Stimulated activated CD8-positive, alpha-beta memory T cell treated with anti-CD3 and anti-CD28 coated beads, Interleukin-4, amount 100 ng/mL, for 1 hour (primary cell): ENCODE measurements at places on chromosomes 4 and X.

DNA sequence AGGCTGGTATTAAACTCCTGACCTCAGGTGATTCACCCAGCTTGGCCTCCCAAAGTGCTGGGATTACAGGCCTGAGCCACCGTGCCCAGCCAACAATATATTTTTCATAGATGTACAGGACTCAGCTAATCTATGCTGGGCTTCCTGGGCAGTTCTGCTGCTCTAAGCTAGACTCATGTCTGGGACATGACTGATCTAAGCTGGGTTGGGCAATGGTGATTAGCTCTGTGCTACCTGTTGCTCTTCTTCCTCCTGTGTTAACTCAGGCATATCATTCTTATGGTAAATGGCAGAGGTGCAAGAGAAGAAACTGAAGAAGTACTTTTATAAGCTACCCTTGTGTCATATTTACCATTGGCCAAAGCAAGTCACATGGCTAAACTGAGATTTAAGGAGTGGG lies 11.4 kb upstream of the SUPT20HL2 start:
- no peak for DNase-seq

DNA sequence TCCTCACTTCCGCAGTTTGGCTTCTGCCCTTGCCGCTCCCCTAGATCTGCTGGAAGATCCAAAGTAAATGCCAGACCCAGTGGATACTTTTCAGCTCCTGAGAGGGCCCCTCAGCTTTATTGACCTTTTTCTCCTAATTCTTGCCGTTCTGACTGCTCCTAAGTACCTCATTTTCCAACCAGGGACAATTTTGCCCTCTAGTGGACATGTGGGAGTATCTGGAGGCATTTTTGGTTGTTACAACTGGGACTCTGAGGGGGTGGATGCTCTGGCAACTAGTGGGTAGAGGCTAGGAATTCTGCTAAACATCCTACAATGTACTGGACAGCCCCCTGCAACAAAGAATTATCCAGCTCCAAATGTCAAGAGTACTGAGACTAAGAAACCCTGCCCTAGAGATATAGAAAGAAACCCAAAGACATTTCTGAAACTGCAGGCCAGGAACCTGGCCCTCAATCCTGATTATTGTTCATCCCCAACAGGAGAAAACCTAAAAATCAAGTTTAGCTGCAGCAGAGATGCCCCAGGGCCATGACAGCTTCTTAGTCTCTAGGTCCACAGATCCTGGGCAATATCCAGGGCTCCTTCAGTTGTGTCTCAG lies 3.4 kb downstream of the TEX13B start:
- no peak for DNase-seq

- DNase-seq = no peak
Measured at GRCh38 chr4:182968917-182969650, 51.9 kb upstream of the DCTD start.

DNA sequence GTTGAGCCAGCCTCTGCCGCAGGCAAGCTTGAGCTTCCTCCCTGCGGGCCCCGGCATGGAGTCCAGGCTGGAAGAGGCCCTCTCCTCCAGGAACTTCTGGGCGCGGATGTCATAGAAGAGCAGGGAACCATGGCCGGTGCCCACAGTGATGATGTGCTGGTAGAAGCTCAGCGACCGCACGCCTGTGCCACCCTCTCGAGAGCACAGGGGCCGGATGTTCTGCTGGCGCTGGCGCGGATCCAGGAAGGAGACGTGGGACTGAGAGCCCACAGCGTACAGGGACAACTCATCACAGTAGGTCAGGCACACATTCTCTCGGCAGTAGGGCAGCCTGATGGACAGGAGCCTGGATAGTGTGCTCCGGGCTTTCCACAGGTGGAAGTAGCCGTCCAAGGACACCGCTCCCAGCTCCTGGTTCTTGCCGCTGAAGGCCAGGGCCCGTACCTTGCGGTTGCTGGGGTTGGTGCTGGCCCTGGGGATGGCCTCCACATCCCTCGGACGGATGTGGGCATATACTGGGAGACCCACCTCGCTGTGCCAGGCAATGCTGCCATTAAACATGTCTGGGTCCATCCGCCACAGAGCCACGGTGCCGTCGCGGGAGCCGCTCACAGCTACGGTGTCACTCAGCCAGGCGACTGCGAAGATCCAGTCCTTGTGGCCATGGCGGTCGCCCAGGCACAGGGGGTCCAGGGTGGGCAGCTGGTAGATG lies 1.2 kb downstream of the DCAF12L2 start:
- DNase-seq = no peak

DNA sequence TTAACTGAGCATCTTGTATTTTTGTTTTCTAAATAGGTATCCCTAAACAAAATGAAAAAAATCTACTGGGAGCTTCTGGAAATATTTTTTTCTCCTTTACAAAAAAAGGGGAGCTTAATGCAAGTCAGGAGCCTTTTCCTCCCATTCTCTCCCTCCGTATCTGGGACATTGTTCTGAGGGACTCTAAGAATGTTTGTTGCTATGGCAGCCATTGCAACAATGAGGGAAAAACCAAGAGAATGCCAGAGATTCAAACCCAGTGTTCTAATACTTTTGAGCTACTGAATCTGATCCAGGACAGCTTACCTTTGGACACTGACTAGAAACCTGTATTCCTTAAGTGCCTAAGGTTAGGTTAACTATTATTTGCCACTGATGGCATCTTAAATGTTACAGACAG lies 485.7 kb upstream of the HS3ST1 start:
- DNase-seq = no peak

DNA sequence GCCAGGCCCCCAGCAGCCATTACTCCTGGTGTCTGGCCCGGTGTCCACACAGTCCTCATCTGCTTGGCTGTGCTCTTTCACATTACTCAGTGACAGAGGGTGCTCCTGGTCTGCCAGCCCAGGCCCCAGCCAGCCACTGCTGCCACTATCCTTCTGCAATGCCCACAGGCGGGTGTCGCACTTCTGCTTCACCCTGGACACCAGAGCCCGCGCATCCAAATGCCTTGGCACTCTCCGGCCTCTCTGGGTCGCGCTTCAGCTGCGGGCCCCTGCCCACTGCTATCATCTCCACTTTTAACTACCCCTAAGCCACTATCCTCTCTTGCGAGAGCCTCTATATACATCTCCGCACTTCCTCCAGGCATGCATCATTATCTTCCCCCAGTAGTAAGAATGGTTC lies 76.4 kb upstream of the UCP1 start:
- no peak for DNase-seq

GRCh38 chr4:112288455-112288854 lies 2.8 kb upstream of the TIFA start:
- DNase-seq = no peak

DNA sequence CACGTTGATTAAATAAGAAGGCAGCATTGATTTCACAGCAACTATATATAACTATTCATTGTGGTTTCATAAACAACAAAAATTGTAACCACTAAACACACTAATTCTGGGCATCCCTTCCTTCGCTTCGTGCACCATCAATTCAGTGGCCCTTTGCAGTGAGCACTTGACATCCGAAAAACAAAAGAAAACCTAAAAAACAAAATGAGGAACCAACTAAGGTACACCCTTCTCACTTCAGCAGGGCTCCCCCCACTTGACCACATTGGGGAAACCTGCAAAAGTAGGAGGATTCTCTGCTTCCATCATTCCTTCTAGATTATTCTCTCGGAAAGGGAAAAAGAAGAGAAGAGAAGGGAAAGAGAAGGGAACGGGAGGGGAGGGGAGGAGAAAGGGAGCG lies 28.3 kb downstream of the NBDY start:
- no peak for DNase-seq

DNA sequence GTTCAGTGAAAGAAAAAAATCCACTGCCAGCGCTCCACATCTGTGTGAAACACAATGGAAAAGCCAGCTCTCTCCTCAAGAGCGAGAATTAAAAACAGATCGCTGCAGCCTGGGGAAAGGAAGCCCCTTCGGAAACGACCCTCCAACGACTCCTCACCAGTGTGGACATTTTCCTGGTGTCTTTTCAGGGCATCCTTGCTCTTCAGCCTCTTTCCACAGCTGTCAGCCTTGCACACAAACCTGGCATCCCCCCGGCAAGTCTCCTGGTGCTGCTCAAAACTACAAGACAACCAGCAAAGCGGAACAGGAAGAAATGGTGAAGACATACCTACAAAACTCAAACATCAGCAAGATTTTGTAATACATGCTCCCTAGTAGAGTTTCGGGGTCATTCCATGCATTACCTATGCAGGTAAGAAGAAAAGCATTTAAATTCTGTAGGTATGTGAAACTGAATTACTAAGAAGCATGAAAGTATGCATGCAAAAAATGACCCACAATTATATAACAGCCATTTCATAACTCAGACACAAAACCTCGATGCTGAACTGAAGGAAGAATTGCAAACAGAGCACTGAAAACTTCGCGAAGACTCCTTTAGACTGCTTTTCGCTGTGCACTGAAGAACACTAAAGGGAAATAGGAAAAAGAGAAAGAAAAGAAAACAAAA lies 106.1 kb downstream of the PRDM5 start:
- DNase-seq = no peak

DNA sequence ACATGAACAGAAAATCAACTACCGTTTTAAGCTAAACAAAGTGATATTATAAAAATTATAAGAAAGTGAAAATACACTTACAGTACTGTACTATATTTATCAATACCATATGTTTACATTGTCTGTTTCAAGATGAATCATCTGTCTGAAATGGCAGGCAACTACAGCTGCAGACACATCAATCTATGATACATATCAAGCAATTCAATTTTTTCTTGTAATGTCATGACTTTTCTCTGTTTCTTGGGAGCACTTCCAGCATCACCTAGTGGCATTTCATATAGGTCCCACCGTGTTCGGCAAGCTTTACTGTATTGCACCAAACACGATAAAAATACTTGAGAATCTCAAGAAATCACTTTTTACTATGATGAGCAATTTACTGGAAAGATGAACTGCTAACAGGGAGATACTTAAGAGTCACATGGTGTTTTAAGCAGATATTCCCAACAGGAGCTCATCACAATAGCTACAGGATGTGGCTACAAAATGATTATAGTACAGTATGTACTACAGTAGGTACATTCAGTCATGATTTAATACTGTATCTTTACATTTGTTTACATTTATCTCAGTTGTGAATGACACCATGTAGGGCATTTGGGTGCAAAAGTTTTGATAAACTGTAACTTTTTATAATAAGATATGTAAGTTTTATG lies 207.4 kb downstream of the ADAM29 start:
- no peak for DNase-seq

GRCh38 chr4:82235346-82235745 lies 138.4 kb downstream of the HNRNPD start:
- DNase-seq = no peak

DNA sequence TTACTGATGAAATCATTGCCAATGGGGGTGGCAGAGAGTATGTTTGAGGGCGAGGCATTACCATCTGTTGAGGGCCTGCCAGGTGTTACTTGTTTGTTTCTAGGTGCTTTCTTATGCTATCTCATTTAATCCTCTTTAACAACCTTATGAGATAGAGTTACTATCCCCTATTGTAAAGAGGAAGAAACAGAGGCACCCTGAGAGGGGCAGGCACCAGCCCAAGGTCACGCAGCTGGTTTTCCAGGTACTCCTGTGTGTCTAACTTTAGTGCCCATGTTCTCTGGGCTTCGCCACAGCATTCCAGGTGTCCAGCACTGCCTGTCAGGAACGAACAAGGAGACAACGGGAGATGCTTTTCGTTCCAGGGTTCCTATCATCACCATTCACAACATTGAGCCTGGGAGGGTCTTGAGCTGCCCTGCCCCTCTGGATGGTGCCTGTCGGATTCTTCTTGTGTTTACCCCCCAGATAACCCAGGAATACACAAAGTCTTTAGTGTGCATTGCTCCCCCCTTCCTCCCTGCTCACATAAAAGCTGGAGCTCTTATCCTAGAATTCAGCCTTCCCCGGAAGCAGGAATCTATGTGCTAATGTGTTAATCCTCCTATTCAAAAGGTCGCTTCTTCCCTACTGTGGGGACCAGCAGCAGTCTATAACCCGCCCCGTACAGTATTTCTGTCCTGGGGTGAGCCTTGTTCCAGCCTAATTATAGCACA lies 24.9 kb upstream of the GPC4 start:
- DNase-seq = no peak

DNA sequence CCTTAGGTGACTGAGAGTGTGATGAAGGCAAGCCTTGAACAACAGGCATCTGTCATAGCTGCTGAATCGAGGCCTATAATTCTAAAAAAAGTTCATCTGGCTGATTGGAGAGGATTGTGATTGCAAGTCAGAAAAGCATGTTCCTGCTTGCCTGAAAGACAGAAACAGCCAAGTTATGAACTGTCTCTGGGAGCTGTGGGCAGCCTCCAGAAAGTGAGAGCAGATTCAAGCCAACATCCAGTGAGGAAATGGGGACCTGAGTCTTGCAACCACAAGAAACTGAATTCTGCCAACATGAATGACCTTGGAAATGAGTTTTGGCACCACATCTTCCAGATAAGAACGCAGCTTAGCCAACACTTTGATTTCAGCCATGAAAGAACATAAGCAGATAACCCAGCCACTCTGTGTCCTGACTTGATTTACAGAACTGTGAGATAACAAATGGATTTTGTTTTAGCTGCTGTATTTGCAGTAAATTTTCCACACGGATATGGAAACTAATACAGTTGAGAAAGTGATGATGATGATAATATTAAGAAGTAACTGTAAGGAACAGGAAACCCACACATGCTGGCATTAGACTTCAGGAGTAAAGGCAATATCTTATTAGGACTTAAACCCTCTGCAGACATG lies 240.3 kb upstream of the NDST3 start:
- no peak for DNase-seq

GRCh38 chr4:98706200-98706813 lies 47.9 kb upstream of the TSPAN5 start:
- DNase-seq = no peak

DNA sequence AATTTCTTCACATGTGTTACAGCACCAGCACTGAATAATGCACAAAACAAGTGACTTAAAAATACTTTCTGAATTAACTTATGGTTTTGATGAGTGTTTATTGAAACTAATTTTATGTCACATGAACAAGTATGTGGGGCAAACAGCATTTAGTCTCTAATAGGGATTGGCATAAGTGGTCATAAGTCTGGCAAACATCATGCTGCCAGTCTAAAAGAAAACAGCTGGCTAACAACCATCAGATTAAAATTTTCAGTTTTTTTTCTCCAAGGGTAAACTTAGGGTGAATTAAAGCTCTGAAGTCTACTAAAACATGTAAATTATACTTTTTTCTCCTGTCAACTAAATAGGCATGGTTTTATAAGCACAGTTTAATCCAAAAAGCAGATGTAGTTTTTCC lies 1014.2 kb downstream of the FAT4 start:
- DNase-seq = no peak

DNA sequence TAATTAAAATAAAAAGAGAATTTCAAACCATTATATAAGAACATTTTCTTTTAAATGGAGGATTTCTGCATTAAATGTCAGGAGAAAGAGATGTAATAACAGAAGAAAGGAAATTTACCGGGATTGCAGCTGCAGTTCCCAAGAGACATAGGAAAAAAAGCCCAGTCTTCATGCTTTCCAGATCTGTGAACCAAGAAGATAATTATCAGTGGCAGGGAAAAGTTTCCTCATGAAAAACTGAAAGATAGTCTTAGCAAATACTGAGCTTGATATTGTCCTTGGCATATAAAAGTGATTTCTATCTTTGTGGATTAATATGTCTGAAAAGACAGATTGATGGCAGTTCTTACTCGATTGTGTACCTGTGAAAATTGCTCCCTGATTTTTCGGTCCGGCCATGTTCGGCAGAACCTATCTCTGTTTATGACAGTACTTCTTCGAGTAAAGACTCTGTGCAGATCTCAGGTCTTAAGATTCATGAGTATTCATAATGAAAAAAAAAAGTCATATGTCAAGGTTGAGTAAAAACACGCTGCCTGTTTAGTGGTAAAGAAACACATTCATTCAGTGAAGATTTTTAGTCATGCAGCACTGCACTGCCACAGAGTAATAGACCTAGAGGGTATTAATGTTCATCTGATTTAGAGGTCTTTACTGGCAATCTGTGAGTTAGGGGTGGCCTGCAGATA lies 29.6 kb downstream of the SPARCL1 start:
- DNase-seq = no peak
